Esophagus muscularis mucosa (tissue), 4 donors: ENCODE measurements at places on chromosomes 3 and 15. TPM values are rescaled to one million over a fixed set of nuclear protein-coding genes. Genes with fewer than 3 reads are reported as not detected.

The CSPG5 gene
- 0.75 TPM for total RNA-seq

DNA sequence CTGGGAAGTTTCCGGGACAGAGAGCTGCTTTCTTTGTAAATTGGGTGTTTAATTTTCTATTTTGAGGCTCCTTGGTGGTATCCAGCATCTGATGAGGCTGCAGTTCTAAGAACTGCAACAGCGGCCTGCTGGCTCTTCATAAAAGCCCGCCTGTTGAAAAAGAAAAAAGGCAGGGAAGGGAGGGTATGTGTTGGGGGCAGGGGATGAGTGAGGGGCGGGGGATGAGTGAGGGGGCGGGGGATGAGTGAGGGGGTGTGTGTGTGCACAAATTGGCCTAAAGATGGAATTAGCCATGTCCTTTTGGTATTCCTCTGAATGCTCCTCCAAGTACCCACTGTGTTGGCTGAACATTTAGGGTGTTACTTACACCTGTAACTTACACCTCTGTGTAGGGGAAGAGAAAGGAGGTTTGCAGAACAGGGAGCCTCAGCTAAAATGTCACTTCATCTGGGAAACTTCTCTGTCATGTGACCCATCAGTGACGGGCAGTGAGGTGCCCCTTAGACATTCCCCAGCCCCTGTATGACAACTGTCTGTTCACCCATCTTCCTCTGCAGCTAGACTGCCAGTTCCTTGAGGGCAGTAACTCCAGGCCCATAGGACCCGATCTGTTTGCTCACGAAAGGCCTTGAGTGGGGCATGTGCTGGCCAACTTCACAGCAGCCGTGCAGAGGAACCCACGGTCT, 57.6 kb downstream of the LRIG1 start:
- no peak for DNase-seq

- DNase-seq = no peak
Measured at GRCh38 chr15:45689616-45690015, 54.8 kb downstream of the SQOR start.

- no peak for DNase-seq
Measured at GRCh38 chr3:37125195-37126073, 48.9 kb downstream of the LRRFIP2 start.

- no peak for DNase-seq
Measured at GRCh38 chr3:13785351-13785750, 94.5 kb downstream of the WNT7A start.

DNA sequence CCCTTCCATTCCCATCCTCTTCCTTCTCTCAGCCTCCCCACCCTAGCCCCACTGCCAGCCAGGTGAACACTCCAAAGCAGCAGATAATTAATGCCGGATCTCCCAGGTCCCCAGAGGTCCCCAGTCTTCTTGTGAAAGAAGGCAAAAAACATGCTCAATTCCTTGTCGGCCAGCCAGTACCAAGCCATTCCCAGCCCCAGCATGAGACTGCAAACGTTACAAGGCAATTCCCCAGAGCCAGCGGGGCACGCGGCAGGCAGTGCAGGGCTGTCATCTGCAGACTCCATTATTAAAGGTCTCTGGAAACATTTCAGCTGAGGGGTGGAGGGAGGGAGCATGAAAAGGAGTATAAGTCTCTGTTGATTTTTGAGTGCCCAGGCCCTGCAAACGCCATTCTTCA, 117.8 kb downstream of the XXYLT1 start:
- DNase-seq = no peak

DNA sequence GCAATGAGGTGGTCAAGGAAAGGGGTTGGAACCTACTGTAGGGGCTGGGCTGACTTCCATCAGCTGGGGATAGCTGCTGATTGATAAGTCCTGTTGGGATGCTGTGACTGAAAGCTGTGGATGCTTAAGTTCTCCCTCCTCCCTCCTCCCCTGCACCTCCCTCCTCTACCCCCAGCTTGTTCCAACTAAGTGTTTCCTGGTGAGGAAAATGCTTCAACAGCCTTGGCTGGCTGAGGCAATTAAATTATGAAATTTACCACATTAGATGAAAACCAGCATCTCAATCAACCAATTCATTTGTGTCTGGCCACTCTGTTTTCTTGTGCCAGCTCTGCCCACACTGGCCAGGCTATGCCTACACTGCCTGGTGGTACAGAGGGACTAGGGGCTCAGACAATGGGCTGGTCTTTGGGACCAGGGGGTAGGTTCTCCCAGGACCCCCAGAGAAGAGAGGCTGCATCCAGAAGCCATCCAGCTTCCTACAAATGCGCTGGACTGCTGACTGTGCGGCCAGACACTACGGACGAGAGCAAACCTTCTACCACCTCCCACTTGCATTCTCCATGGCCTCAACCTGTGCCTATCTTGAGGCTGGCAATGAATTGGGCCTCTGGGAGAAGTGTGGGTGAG, 2.5 kb downstream of the KLHL25 start:
- DNase-seq = no peak

DNA sequence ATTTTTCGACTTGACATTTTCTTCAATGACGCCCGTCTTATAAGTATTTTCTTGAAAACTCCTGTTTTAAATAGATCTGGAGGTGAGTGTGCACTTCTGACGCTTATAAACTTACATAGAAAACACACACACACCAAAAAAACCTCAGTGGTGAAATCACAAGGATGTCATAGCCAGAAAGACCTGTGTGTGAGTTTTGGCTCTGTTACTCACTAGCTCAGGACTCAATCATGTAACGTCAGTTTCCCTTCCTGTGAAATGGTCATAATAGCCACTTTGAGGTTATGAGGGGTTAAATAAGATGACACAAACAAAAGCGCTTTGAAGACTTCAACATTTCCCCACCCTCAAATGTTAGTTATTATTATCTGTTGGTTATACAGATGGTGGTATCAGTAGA, 1.8 kb downstream of the IL20RB start:
- DNase-seq = no peak

- DNase-seq = no peak
Measured at GRCh38 chr3:53970661-53971060, 79.0 kb upstream of the SELENOK start.

GRCh38 chr15:70272565-70273355, 175.0 kb upstream of the TLE3 start:
- no peak for DNase-seq

DNA sequence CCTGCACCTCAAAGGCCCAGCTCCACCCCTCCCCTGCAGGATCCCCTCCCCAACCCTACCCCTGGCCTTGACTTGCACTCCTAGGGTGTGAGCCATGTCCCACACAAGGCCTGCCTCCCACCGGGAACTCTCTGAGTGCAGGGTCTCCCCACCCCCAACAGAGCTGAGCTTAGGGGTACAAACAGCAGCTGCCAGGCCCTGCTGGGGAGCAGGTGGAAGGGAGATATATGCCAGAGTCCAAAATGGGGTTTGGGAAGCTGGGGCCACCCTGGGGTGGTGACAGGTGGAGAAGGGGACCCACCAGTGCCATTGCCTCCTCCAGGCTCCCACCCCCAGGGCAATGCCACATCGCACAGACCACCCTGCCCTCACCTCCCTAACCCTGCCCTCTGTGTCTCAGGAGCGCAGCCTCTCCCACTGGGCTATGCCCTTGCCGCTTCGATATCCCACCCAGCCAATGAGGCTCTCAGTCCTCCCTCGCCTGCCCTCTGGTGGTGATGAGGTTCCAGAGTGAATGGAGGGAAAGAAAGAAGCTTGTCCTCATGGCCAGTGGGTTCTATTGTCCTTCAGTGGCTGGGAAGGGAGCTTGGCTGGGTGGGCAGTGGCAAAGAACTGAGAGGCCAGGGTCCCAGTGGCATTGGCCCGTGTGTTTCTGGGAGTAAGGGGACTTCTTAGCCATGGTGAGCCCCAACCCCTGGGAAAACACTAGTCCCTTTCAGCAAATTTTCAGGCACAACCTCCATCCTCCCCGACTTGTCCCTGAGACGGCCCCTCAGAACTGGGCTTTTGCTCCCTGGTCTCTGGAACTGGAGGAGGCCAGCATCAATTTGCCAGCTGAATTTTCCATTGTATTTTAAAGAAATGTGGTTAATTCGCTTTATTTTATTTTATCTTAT, 46.8 kb downstream of the CYP11A1 start:
- DNase-seq = no peak

GRCh38 chr15:61033940-61034677, 195.0 kb downstream of the RORA start:
- DNase-seq = no peak

DNA sequence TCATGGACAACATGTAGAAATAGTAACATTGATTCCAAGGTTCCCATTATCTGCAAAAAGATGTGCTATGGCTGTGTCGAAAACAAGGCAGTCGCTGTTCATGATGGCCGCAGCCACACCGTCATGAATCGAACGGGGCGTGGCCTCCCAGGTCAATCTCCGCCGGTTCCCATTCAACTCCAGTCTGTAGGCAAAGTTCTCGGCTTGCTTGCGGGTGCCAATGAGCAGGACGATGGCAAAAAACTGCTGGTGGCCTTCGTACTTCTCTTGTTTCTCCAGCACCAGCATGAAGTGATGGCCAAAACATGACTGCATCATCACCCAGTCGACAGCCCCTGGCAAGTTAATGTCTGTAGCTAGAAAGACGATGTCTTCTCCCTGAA, 20.8 kb downstream of the SIAH2 start:
- DNase-seq = no peak
